ENCODE measurements at places on chromosomes 1 and 21.

GRCh38 chr1:2482588-2482987 lies 6.5 kb downstream of the PLCH2 start:
- no peak for DNase-seq

DNA sequence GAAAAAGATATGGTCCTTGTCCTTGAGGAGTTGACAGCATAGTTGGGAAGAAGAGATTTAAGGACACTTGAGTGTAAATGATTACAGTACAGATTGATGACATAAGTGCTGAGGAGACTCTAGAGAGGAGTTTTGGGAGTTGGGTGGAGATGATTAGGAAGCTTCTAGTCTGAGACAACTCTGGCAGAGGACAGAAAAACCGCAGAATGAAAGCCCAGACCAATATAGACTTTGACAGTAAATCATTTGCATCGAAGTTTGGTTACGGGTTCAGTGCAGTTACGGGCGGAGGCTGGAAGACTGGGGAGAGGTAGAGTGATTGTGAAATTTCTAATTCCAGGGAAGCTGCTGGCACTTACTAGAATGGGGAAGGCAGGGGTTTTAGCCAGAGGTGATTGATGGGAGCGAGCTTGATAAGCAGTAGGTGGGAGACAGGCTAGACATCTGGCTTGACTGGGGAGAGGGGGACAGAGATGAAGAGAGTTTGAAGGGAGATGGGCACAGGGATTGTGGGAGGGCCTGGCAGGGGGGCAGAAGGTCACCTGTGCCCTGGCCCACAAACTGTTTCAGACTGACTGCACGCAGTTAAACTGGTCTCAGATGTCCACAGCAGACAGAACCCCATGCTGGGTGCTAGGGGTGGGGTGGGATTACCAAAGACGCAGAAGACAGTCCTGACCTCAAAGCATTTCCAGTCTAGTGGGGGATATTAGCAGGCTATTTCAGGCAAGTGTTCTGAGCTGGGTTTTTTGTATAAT lies 20.1 kb downstream of the SH2D2A start:
- DNase-seq, result no peak

DNA sequence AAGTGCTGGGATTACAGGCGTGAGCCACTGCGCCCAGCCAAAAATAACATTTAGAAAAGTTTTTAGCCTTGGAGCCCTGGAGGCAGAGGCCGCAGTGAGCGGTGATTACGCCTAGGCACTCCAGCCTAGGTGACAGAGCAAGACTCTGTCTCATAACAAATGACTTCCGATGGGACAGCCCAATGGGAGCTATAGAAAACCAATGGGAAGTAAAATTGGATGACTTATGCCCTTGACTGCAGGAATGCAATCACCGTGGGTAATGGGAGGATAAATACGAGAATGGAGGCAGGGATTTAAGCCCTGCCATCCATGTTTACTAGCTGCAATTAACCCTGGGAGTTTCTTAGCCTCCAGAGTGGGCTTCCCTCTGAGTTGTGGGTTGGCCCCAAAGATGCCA lies 37.0 kb upstream of the CNN3 start:
- no peak for DNase-seq

DNA sequence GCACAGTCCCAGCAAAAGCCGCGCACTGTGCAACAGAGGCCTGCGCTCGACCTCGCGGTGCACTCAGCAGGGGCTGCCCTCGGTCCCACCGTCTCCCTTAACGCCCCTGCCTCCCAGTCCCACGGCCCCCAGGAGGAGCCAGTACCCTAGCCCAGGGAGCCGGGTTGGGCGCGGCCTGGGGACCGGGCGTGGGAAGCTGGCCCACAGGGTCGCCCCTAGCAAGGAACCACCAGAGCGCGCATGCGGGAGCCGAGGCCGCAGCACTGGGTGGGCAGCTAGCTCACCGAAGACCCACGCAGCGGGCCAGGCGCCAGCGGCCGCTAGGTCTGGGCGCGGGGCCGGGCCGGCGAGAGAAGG lies 21.6 kb upstream of the ZNF678 start:
- no peak for DNase-seq

GRCh38 chr21:20024741-20025140 lies 973.5 kb upstream of the NCAM2 start:
- DNase-seq, result no peak

GRCh38 chr21:45088116-45088515 lies 13.7 kb downstream of the ADARB1 start:
- no peak for DNase-seq

DNA sequence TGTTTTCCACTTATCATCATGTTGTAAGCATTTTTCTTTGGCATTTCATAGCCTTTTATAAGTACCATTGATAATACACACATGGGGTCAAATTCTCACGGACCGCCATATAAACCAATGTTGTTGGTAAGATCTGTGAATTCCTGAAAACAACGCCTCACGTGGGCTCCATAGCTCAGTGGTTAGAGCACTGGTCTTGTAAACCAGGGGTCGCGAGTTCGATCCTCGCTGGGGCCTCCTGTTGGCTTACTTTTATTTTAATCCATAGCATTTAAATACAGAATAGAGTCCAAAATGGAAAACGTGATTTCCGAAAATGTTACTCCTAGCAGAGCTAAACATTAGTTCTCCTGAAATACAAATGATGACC lies 83.1 kb downstream of the HHIPL2 start:
- peak; percentile 59 for DNase-seq

- peak; percentile 94 for DNase-seq
Observed at GRCh38 chr1:41454406-41454805, 30.1 kb downstream of the EDN2 start.

- no peak for DNase-seq
Observed at GRCh38 chr1:101119289-101119688, 93.7 kb upstream of the DPH5 start.

- DNase-seq, result peak; percentile 52
Observed at GRCh38 chr1:162847839-162848453, 13.0 kb downstream of the CCDC190 start.

DNA sequence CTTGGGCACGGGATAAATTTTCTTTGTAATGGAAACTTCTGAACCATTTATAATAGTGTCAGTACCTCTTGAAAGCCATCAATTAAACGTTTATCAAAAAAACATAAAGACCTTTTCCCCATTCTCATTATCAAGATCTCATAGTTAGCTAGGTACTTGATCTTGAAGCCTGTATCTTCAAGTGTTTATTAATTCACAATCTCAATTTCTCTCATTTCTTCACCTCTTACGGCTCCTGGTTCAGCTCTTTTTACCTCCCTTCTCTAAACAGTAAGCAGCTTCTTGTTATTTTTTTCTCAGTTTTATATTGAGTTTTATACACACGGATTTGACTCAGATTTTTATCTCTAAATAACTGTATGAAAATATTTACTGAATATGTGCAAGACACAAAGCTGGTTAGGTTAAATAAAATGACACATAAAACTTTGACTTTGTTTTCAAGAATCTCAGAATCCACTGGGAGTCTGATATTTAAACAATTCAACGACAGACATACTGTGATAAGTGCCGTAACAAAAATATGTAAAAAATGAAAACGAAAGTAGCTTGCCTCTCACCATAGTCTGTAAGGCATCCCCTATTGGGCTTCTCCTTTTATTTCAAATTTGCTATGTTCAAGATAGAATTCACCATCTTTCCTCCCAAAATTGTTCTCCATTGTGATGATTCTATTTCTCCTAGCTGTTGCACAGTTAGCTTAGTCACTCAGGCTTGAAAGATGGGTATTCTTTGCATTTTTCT lies 411.6 kb upstream of the ZRANB2 start:
- DNase-seq, result no peak

DNA sequence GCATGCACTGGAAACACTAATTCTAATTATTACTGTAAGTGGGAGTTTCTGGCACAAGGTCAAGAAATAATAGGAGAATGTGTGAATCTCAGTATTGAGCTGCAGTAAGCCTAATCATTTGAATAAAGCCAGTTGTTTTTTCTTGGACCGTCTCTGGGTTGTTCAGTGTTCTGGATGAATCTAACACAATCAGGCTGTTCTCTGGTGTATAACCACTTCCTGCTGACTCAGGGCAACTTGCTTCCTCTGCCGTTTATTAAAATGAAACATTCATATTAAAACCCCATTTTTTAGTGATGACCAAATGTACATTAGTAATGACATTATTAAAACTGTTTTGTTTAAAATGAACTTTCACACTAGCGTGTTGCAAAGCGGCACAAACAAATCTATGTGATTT lies 273.1 kb upstream of the SNX7 start:
- DNase-seq, result peak; percentile 68

DNA sequence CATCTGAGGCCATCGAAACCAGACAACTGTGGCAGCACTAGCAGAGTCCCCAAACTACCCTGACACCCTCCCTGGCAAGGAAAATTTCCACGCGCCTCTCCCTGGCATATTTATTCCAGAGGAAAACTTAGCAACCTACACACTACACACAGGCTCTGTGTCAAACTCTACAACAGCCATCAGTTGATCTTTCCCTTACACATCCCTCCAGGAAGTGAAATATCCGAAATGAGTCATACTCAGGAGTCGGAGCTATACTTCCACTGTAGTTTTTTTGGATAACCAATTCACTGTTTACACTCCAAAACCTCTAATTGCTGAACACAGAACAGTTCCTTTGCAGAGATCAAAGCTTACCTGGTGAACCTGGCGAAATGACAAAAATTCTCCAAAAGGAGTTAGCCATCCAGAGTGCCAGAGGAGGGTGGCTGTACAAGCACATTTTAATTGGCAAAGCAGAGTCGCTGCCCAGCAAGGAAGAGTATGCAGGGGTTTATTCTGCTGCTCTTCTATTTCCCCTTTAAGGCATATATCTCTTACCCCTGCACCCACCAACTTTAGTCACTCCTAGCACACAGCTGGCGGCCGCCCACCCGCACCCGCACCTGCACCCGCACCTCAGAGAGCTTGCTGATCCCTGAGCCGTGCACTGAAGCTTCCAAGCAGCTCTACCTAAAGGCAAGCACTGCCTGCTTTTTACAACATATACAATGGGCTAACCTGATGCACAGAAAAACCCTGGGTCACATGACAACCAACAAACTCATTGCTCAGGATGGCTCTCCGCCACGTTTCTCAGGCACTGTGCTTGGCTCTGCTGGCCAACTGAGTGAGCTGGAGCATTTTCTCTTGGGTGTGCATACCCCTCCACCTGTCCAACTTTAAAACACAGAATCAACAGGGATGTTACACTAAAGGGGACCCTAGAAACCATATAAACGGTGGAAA lies 54.9 kb downstream of the CAPZB start:
- DNase-seq, result no peak

DNA sequence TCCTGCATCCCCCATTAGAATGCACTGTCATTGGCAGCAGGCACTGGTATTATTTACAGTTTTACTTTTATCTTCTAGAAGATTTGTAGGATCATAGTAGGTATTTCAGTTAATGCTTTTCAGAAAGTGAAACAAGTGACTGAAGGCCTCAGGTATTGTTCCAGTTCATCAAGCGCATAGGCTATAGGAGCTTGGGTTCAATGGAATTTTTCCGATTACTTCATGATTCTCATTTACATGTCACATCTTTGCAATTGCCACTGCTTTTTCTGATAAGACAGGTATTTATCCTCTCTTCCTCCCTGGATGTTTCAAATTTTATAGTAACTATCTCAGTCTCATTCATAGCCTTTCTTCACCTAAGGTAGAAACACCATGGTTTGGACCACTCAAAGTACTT lies 161.3 kb downstream of the NTPCR start:
- no peak for DNase-seq

DNA sequence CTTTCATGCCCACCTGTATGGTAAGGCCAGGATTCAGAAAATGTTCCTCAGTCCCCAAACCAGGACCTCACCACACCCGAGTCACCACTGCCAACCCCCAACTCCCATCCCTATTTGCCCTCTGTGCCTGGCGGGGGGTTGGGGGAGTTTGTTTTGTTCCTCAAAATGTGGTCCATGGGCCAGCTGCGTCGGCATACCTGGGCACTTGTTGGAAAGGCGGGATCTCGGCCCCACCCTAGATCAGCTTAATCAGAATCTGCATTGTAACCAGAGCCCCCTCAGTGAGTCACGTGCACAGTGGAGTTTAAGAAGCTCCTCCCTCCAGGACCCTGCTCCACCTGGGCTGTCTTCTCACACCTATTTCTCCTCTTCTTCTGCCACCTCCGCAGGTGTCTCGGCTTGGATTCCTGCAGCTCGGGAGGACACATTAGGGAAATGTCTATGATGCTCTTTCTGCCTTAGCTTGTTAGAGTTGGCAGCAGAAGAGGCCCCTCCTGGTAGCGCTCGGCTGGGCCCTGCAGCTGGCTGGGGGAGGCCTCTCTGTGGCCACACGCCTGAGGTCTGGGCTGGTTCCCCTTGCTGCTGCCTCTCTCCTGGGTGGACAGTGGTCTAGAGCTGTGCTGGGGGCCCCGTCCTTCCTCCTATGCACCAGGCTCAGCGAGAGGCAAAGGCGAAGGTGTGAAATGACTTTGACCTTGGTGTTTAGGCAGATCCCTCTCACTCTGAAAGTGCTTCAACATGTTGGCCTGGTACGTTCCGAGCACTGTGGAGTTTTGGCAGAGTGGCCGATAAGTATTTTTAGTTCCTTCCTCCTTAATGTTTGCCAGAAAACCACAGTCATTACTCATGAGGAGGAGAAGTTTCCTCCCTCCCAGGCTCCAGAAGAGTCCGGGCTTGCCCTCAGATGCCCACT lies 41.8 kb upstream of the CAMTA1 start:
- DNase-seq, result peak; percentile 59

- DNase-seq, result no peak
Observed at GRCh38 chr1:31400393-31400792, 12.6 kb upstream of the SERINC2 start.
